ENCODE measurements at places on chromosomes 3 and 15.

DNA sequence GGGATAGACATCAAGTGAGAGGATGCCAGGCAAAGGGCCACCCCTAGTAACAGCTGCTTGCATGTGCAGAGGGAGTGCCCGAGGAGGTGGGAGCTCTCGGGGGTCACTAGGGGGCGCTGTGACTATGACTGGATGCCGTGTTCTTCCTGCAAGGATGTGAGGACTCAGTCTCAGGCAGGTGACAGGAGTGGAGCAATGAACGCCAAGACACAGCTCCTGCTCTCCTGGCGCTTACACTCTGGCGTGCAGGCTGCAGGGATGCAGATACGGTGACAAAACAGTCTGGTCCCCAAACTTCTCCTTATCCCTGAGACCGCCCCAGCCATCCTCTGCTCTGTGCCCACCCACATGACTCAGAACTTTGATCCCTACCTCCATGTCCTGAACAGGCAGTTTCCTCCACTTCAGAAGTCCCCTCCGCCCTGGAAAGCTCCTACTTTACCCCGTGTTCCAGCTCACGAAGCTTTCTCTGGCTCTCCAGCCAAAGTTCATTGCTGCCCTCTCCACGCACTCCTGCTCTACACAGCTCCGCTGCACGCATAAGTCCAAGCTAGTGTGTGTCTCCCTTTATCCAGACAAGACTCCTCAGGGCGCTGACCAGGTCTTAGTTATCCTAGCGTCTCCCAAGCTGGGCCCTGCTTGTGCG, 14.7 kb downstream of the RHOV start:
- DNase-seq = peak; percentile 30

- DNase-seq = no peak
These were observed 169.4 kb downstream of the FNDC3B start for GRCh38 chr3:172208586-172209332.

GRCh38 chr3:159080256-159080655, 278.4 kb downstream of the MFSD1 start:
- no peak for DNase-seq

DNA sequence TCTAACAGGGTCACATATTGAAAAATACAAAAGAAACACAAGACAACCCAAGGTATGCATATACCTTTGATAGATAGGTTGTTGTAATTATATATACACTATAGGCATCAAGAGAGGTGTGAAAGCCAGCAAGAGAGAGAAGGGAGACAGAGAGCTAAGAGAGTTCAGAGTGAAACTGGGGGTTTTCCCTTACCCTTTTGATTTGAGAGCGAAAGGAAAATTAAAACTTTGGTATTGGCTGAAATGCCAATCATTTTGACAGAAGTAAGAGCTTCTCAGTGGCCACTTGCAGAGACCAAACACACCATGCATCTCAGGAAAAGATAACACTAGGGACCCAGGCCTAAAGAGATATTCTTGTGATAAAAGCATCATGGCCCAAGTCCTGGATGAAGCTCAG, 183.6 kb downstream of the SHOX2 start:
- no peak for DNase-seq

GRCh38 chr3:100629421-100630127, 20.2 kb downstream of the ADGRG7 start:
- DNase-seq = no peak

GRCh38 chr3:82654708-82655107, 893.3 kb upstream of the GBE1 start:
- DNase-seq = no peak

DNA sequence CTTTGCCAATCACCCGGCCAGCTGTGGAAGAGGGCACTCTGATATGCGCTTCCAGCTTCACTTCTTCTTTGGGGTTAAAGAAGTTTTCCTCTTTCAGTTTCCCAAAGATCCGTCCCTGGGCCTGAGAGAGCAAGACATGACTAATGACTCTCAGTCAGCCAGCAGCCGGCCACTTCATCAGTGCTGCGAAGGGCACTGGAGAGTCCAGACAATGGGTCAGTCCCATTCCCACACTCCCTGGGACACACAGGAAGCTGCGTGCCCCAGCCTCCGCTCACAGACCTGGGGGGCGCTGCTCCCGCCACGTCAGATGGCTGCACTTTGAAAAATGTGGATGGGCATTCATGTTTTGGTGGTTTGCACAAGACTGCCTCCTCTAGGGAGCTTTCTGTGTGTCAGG, 63.3 kb downstream of the SENP2 start:
- DNase-seq = peak; percentile 8

- DNase-seq = no peak
These were observed 288.8 kb downstream of the CNTN6 start for GRCh38 chr3:1381647-1382036.

- DNase-seq = no peak
These were observed 178.1 kb downstream of the POTEB3 start for GRCh38 chr15:21261965-21262850.

- no peak for DNase-seq
These were observed 13.1 kb upstream of the ANP32A start for GRCh38 chr15:68833700-68834331.

DNA sequence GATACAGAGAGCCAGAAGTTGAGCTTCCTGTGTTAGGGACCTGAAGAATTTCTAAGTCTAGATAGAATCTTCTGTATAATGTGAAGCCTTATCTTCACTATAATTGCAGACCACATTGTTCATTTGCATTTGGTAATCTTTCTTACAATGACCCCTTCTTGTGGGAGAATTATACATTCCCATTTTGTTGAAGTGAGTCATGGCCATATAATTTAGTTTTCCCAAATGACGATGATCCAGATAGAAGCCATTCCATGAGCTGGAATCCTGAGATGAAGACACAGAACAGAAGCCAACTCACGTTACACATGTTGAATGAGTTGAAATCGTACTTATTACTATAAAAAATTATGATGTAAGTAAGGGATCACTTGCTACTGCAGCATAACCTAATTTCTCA, 187.8 kb downstream of the TUSC7 start:
- DNase-seq = no peak

DNA sequence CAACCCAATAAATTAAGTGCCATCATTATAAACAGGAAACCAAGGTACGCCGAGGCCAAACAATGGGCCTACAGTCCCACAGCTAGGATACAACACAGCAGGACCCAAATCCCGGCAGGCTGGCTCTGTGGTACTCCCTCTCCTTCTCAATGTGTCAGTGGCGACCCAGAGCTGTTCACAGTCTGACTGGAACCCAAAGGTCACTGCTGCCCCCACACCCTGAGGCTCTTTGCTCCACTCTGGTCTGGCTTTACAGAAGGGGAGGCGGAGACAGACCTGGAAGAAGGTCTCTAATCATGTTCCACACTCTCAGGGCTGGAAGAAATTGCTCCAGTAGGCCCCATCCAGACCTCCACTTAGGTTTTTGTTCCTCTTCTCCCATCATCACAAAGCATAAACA, 48.5 kb upstream of the LMCD1 start:
- no peak for DNase-seq

- DNase-seq = no peak
These were observed 200.3 kb downstream of the ZNF621 start for GRCh38 chr3:40725031-40725430.

- no peak for DNase-seq
These were observed 140.5 kb upstream of the TPM1 start for GRCh38 chr15:62901909-62902546.

DNA sequence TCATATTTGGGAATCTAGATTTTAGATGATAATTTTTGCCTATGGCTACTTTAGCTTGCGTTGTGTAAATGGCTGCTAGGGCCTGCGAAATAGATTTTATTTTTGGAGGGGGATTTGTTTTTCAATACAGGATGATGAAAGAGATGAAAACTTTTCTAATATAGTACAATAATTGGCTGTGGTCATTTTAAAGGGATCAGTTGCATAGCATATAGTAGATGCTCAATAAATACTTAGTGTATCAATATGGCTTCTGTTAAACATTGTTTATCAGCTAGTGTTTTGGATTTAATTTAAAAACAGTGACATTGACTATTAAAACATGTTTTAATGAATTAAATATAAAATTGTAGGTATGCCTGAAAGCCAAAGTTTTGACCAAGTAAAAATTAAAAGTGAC, 6.9 kb upstream of the CHD2 start:
- no peak for DNase-seq

DNA sequence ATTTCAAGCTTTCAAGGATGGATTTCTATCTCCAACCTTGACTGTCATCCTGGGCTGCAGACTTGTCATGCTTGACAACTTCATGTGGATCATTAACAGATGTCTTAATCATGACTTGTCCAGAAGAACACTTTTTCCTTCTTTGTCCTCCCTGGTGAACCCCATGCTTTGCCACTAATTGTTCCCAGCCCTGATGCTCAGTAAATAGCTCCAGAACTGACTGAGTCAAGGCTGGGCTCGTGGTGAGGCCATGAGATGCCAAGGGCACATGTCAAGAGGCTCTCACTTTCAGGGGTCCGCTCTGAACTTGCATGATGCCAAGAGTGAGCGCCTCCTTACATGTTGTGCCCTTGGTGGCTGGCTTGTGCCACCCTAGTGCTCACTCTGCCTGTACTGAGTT, 48.9 kb upstream of the KY start:
- DNase-seq = no peak

GRCh38 chr3:43316783-43317460, 30.6 kb downstream of the SNRK start:
- no peak for DNase-seq

DNA sequence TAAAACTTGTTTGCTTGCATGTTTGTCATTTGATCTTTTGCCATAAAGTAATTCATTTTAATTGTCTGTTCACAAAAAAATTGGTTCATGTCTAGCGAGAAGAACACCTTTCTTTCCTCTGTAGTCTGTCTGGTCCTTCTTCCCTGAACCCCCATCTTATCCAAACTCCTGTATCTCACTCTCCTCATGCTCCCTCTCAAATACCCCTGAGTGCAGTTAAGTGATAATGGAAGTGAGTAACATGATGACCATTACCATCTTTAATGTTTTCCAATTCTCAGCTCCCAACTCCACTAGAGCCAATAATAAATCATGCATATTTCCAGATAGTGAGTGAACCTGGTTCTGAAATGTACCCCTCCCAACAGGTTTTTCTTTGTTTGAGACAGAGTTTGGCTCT, 14.2 kb upstream of the KCNMB3 start:
- DNase-seq = no peak

DNA sequence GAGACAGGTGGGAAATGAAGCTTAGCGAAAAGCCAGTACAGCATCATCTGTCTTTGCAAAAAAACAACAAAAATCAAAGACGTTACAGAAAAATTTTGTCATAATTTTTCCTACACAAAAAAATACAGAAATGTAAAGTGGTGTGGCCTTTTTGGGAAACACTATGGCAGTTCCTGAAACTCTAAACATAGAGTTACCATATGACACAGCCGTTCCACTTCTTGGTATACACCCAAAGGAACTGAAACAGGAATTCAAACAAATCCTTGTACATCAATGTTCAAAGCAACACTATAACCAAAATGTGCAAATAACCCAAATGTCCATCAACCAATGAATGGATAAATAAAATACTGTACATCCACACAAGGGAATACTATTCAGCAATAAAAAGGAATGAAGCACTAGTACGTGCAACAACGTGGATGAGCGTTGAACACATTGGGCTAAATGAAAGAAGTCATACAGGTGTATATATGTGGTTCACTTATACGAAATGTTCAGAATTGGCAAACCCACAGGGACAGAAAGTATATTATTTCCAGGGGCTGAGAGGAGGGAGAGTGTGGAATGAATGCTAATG, 46.8 kb downstream of the GLB1 start:
- no peak for DNase-seq

DNA sequence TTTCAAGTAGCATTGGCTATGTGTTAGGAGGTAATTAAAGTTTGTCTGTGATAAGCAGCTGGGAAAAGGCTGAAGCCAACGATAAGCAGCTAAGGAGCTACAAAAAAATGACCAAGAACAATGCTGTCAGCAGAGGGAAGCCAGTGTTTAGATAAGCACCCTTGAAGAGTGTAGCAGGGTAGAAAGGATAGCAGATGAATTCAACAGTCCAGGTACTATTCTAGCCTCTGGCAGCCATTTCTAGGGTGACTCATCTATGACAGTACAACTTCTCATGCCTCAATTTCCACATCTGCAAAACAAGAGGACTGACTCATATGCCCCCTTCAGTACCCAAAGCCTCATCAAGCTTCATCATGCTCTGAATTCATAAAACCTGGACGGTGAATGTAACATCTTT, 617.6 kb upstream of the UBE2E2 start:
- no peak for DNase-seq

GRCh38 chr3:106339551-106339950, 470.7 kb upstream of the CBLB start:
- no peak for DNase-seq

GRCh38 chr3:28576614-28577200, 228.1 kb upstream of the AZI2 start:
- DNase-seq = no peak

DNA sequence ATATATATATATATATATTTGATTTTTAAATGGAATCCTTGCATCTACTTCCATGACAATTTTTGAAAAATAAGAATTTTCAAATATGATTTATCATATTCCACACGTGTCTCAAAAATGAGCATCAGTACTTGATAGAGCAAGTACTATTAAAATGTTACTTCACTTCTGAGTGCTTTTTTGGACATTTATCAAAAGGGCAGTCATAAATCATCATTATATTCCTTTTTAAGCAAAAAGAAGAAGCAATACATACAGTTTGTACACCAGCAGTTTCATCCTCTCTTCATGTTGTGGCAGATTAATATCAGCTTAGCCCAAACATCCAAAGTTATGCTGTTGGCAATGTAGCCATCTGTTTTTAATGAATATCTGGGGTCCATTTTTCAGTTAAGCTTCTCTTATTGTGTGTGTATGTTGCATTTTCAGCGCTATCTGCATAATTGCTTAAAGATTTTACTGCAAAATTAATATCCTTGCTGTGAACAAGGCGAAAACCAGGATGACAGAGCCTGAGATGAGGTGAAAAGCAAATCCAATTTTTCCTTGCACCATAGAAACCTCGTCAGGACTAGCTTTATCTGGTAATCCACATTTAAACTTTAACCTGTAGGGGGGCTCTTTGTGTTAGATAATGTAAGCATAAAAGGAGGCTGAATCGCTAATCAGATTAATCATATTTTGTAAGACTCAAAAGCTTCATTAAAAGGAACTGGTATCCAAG, 604.9 kb upstream of the AGTR1 start:
- DNase-seq = no peak

DNA sequence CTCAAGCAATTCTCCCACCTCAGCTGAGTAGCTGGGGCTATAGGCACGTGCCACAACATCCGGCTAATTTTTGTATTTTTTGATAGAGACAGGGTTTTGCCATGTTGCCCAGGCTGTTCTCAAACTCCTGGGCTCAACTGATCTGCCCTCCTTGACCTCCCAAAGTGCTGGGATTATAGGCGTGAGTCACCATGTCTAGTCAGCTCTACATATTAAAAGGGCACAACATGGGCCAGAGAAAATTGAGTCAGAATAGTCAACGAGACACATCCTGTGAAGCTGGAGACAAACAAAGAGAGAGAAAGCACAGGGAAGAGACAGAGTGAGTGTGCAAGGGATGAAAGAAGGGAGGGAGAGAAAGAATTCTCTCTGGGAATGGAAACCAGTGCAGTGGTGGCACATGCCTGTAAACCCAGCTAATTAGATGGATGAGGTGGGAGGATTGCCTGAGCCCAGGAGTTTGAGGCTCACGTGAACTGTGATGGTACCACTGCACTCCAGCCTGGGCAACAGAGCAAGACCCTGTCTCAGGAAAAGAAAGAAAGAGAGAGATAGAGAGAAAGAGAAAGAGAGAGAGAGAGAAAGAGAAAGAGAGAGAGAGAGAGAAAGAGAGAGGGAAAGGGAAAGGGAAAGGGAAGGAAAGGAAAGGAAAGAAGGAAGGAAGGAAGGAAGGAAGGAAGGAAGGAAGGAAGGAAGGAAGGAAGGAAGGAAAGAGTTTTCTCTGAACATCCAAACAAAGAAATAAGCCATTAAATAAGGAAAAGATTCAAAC, 107.2 kb upstream of the SLC25A36 start:
- peak; percentile 37 for DNase-seq
